ENCODE measurements at places on chromosomes 7 and 10.

- no peak for DNase-seq
These were observed 6.7 kb downstream of the TWIST1 start for GRCh38 chr7:19110776-19111175.

DNA sequence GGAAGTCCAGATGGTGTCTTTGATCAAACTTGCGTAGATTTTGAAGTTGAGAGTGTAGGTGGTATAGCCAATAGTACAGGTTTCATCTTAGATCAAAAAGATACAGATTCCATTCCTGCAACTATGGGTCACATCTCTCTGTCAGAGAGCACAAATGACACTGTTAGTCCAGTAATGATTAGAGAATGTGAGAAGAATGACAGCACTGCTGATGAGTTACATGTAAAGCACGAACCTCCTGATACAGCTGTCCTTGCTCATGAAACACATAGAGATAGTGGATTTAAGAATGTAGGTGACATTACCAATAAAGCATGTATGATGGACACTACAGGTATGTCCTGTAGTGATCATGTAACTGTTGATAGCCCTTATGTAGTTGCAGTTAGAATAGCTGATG is 59.1 kb downstream of the LOXL4 start:
- DNase-seq: no peak

DNA sequence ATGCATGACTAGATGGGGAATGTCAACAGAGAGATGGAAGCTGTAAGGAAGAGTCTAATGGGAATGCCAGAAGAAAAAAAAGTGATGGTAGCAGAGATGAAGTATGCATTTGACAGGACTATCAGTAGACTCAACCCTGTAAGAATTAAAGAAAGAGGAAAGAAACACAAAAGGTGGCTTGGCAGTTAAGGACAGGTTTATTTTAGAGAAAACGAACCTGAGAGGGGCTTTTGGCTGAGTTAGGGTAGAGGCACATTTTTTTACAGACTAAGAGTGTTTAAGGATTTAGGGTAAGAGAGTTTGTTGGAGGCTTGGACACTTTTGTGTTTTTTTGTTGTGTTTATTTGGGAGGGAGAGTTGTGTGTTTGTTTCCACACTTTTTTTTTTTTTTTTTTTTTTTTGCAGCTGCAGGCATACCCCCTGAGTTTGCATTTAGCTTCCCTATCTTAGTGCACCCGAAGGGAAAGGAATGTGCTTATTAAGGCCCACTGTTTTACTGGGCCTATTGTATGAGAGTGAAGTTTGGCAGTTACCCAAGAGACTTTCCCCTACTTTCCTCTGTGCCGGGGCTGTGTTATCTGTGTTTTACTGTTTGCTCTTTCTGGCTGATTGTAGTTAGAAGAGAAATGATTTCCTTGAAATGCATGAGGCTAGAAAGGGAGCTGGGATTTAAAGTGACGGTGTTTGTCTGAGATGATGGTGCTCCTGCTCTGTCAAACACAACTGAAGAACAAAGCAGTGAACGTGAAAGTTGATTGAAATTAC is 32.0 kb downstream of the NPVF start:
- DNase-seq: no peak

DNA sequence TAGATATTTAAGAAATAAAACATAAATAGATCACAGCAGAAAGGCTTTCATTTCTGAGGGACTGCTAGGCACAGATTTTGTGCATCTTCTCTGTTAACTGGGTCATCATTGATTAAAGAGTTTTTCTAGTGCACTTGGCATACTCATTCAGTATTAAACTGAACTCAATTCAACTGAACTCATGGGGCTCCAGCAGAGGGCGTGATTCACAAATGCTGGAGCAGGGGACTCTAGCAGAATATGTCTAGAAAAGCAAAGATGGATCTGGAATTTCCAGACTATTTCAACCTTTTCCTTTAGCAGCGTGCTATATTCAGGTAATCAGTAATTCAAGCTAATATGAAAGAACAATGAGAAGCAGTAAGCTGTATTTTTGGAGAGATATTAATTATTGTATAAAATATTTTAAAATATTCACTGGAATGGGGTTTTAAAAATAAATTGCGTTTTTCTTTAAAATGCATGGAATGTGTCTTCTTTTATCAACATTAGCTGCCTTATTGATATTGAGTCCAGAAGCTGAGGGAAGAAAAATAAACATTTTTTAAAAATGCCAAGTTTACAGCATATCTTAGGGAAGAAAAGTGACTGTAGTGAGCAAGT is 296.8 kb upstream of the CACNA2D1 start:
- DNase-seq: peak; percentile 51

DNA sequence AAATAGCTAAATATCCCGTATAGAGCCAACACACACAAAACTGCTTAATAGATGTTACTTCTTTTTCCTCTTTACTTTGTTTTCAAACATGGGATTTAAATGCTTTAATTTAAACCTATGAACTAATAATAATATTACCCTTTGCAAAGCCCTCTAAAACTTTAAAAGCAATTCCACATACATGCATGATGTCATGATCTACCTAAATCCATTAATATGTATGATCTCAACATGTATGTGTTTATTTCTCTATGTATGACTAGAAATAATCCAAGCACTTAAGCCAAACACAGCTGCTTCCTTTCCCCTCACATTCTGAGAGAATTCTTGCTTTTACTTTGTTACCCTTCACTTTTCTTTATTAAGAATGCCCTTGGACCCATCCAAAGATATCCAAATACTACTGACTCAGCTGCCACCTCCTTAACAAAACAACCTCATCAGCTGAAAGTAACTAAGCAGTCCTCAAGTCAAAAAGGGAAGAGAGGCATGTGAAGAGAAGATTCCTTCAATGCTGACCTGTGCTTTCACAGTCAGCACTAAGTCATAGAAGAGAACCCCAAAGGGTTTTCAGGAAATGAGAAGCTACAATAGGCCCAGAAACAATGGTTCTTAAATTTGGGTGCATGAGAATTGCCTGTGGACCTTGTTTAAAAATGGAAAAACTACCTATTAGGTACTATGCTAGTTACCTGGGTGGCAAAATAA is 266.4 kb upstream of the LRGUK start:
- DNase-seq: peak; percentile 23

Data from RPMI8226 (cell line).